ENCODE measurements at places on chromosomes 13 and 19. TPM values are rescaled to one million over a fixed set of nuclear protein-coding genes. Genes with fewer than 3 reads are reported as not detected.

- no peak for DNase-seq
These were observed 1.1 kb upstream of the ERF start for GRCh38 chr19:42255766-42256745.

HCST gene
- 2.9 TPM for total RNA-seq

GRCh38 chr13:67916650-67917049 is 686.5 kb upstream of the PCDH9 start:
- no peak for DNase-seq

MEIOSIN gene
- not detected for total RNA-seq

GRCh38 chr13:37526710-37527473 is 71.7 kb downstream of the POSTN start:
- no peak for DNase-seq

DNA sequence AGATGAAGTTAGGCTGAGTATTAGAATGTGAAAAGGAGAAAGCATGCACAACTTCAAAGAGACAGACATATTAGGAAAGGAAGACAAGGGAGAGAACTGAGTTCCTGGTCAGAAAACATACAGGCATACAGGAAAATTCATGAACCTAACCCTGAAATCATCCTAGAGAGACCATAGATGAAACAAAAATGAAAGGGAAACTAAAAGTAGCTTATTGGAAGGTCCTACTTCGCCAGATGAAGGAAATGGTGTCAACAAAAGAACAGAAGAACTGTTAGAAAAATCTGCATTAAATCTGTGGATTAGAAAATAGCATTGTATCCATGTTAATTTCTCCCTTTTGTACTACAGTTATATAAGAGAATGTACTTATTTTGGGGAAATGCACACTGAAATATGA is 169.0 kb upstream of the UFM1 start:
- no peak for DNase-seq

- DNase-seq, result no peak
These were observed 37.5 kb upstream of the SACS start for GRCh38 chr13:23470790-23471614.

DNA sequence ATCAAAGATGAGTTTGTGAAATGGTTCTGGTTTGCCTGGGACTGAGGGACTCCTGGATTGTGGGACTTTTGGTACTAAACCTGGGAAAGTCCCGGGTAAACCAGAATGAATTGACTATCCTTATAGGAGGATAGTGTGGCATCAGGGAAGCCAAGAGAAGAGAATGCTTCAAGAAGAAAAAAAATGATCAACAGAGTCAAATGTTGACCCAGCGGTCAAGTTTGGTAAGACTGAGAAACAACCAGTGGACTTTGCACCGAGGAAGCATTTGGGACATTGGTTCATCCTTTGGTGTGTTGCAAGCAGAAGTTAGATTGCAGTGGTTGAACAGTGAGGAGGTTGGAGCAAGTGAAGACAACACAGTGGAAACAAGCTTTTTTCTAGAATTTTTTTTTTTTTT is 33.5 kb downstream of the CLEC17A start:
- DNase-seq, result no peak

RAB11B gene
- 100 TPM for total RNA-seq

ALOX5AP gene
- 59.7 TPM for total RNA-seq

- no peak for DNase-seq
These were observed 5.0 kb downstream of the FPR3 start for GRCh38 chr19:51799774-51800472.

- no peak for DNase-seq
These were observed 76.2 kb downstream of the C13orf42 start for GRCh38 chr13:51034906-51035305.

APOC1 gene
- total RNA-seq, result 1.2 TPM

DNA sequence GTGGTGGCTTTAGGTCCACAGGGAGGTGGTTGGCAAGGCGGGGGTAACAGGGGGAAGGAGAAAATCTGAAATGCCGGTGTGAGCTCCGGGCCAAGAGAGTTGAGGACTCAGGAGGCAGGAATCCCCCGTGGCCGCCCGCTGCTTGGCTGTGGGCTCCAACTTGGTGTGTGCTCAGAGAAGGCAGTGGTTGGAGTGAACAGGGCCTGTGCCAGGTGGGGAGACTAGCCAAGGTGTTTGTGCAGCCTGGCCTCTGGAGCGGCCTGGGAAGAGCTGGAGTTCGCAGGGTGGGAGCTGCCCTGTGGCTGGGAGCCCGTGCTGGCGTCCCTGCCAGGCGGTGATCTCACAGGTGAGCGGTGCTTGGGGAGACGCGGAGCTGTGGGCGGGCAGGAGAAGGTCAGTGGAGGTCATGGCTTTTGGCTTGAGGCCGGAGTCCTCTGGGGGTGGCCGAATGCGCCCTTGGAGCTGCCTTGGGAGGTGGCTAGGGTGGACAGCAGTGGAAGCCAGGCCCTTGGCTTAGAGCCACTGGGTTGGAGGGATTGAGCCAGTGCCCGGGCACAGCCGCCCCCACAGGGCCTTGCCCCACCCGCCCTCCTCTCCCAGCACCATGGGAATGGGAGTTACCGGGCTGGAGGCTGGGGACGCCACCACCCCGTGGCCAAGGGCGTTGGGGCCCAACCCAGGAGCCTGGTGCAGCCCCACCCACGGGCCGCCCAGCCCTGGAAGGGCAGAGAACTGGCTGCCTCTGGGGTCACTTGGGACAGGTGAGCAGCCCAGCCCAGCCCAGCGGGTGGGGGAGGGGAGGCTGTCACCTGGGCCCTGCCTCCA is 7.1 kb upstream of the CIRBP start:
- DNase-seq, result peak; percentile 53

DNA sequence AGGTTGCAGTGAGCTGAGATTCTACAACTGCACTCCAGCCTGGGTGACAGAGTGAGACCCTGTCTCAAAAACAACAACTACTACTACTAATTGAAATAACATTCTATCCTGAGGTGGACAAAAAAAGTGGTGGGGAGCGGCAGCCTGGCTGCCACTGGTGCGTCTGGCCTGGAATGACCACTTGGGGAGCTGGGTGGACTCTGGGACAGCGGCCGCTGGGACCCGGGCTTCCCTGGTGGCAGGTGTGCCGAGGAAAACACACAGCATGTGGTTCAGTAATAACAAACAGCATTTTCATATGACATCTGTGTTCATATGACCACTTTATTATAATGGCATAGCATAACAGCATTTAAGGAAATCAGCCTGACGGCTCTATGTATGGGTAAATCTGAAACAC is 33.9 kb downstream of the TFDP1 start:
- DNase-seq, result no peak

DNA sequence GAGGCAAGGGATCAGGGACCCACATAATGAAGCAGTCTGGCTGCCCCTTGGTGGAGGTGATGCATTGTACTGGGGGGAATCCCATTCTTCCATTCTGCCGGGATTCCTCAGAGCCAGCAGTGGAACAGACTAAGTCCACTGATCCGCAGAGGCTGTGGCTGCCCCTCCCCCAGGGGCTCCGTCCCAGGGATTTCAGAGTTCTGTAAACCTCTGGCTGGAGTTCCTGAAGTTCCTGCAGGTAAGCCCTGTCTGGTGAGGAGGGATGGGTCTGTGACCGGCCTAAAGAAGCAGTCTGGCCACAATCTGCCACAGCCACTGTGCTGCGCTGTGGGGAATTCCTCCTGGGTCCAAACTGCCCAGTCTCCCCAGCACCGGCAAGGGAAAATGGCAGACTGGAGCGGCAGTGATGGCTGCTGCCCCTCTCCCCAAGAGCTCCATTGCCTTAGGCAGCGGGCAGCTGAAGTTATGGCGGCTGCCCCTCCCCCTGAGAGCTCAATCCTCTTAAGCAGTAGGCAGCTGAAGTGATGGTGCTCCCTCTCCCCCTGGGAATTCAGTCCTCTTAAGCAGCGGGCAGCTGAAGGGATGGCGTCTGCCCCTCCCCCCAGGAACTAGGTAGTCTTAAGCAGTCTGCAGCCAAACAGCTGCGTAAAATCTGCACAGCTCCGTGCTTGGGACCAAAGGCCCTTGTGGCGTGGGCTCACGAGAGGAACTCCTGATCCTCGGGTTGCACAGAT is 155.7 kb downstream of the PCDH17 start:
- DNase-seq, result no peak

- DNase-seq, result no peak
These were observed 88.8 kb downstream of the IER2 start for GRCh38 chr19:13238891-13239534.

All from activated B cell treated with CpG ODN at 0.5 μM for 24 hours (primary cell).